ENCODE measurements at places on chromosomes 6 and 20.
A peak's percentile ranks its signal among the peaks of the same experiment; 100 is the strongest.

DNA sequence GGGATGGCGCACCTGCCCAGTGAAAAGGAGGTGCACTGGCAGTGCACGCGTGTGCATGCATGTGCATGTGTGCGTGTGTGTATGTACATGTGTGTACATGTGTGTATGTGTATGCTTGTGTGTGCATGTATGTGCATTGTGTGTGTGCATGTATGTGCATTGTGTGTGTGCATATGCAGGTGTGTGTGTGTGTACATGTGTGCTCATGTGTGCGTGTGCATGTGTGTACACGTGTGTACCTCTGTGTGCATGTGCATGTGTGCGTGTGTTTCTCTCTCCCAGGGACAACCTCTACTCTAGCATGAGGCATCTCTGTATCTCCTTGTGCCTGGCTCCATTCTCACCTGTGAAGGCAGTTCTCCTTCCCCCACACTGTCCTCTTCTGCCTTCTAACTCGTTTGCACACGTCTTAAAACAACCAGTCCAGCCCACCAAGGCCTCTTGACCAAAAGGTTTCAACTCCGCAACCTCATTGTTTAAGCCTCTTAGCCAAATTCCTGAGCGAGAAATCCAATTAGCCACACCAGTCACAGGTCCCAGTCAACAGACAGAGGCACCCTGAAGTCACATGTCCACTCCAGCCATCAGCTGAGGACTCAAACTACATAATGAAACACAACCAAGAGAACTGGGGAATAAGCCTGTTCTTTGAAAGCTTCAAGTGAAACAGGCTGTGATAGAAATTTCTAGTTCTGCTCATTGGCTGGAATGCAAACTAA, 103.5 kb upstream of the PTPRT start:
- no peak for DNase-seq

- DNase-seq, result no peak
Observed at GRCh38 chr6:132234356-132234755, 166.9 kb downstream of the MOXD1 start.

DNA sequence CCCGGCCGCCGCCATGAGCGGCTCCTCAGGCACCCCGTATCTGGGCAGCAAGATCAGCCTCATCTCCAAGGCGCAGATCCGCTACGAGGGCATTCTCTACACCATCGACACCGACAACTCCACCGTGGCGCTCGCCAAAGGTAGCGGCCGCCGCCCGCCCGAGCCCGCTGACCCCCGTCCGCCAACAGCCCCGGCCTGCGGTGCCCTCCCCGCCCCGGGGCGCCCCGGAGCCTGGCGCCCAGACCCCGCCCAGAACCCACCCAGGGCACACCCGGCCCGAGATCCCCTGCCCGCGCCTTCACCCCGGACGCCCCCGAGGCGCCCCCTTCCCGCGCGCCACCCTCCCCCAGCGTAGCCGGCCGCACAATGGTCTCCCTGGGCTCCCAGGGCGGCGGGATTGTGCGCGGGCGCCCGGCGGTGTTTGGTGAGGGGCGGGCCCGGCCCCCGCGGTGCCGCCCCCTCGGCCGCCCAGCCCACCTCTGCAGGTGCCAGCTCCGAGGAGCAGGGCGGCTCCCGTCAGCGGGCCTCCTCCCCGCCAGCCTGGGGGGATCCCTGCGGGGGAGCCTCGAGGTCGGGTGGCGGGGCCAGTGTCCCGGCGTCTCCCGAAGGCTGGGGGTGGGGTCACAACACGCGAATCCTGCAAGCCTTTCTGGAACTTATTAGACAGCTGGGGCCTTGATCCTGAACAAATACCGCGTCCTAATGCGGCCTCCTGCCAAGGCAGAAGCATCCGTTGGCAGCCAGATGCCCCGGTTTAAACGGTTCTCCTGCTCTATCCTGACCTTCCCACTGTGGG, 577 bp downstream of the LSM14B start:
- no peak for DNase-seq

DNA sequence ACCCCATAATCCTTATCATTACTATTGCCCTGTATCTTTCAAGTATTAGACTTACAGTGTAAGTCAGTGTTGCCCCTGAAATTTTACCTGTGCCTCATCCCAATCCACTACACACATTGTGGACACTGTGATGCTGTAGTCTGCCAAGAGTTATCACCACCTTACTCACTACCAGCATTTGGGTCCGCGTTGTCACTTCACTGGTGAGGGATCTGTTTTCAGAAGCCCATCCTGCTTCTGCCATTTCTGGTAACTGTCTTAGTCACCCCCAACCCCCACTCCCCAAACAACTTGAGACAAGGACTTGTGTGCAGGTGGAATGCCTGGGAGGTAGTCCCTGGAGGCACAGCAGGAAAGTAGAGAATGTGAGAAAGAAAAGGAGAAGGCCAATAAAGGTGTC, 6.0 kb upstream of the RAB44 start:
- DNase-seq, result no peak

GRCh38 chr20:45934586-45935415, at the start of gene PCIF1:
TSS of gene PCIF1 (plus strand) at chr20:45934683. CDS start at chr20:45939000, 4,317 bp downstream.
- DNase-seq, result peak; percentile 97

- no peak for DNase-seq
Observed at GRCh38 chr6:72132851-72133250, 246.5 kb downstream of the RIMS1 start.

GRCh38 chr20:42484790-42485375, 704.8 kb downstream of the PTPRT start:
- DNase-seq, result no peak

DNA sequence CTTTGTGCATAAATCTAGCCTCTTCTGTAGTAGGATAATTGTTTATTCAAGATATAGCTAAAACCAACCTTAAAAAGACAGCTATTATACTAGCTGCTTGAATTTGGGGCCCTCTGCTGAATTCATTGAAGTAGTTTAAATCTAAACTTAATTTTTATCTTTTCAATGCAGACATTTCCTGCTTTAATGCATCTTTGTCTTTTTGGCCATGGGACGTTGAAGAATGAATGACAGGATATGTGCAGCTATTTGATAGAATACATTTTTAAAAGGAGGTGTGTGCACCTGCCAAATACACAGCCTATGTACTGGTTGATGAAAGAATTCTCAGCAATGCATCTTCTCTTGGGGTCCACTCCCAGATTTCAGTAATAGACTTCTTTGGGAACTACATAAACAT, 524.9 kb downstream of the PHF3 start:
- DNase-seq, result no peak

- DNase-seq, result no peak
Observed at GRCh38 chr6:114053791-114054190, 82.8 kb upstream of the HDAC2 start.

DNA sequence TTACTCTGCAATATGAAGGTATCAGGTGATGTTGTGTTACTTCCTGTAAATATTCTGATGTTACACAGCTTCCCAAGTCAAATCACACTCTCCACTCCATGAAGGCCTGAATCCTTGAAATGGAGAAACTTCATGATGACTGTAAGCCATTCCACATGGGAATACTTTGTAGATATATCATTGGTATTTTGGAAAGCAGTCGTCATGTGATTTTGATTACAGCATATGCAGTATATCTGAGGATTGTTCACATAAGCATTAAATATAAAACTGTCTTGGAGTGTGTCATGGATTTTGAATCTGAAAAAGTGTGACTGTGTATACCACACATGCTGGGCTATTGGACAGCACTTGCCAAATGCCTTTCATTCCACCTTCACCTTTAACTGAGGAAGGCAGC, 118.3 kb upstream of the EXOC2 start:
- DNase-seq, result no peak

GRCh38 chr20:25399037-25399430, 8.4 kb upstream of the ABHD12 start:
- DNase-seq, result no peak

GRCh38 chr6:158762787-158763433, 56.3 kb downstream of the EZR start:
- no peak for DNase-seq

DNA sequence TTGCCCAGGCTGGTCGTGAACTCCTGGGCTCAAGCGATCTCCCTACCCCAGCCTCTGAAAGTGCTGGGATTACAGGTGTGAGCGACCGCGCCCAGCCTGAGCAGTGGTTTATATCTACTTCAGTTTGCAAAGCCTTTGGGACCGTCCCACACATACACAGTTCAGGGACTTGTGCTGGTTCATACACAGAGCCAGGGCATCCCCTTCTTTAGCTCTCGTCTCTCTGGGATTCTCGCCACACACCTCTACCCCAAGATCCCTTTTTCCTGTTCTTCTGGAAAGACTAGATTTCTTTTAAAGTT, 12.5 kb downstream of the CAP2 start:
- no peak for DNase-seq

DNA sequence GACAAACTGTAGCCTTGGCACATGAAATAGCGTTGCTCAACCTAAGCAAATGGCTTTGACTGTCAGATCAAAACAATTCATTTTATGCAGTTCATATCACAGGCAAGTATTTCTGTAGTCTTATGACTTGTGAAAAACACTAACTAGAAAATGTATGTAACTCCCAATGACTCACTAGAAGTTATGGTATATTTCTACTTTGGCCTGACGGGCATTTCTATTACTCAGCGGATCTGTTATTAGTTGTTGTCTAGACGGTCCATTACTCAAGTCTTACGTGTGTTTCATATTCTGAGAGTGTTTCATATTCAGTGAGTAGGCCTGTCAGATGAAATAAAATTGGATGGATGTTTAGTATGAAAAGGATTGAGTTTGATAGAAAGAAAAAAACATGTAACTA, 880.9 kb downstream of the PRIM2 start:
- DNase-seq, result no peak

DNA sequence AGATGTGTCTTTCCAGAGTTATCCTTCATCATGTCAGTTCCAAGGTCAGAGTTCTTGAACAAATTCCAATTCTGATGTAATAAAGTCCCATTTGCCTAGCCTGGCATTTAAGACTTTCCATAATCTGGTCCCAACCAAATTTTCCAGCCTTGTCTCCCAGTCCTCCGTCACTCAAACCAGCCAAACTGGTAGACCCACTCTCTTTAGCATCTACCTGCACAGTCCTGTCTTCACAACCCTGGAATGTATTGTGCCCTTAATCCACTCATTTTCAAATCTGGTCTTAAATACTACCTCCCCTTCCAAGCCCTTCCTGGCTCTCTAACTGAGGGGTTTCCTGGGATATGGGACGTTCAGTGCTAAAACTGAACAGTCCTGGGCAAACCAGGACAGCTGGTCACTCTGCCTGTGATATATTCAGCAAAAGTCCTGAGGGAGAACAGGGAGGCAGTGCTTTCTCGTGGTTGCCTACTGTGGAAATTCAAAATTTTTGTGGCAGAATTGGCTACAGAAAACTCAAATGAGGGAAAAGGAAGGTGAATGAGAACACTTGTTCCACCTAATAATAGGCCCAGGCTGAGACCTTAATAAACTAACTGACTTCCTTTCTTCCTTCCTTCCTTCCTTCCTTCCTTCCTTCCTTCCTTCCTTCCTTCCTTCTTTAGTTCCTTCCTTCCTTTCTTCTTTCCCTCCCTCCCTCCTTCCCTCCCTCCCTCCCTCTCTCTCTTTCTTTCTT, 10.8 kb upstream of the AKAP7 start:
- no peak for DNase-seq

- no peak for DNase-seq
Observed at GRCh38 chr20:11429168-11429567, 488.5 kb upstream of the BTBD3 start.
